ENCODE measurements at places on chromosomes 5 and 9. TPM values are rescaled to one million over a fixed set of nuclear protein-coding genes. Genes with fewer than 3 reads are reported as not detected.

The PRSS3 gene
- total RNA-seq: 2.1 TPM

The KLHL3 gene
- 15.5 TPM for total RNA-seq

The FAM221B gene
- total RNA-seq: not detected

The KIAA0825 gene
- 13.1 TPM for total RNA-seq

The PCDHB13 gene
- total RNA-seq: 4.4 TPM

The DMRT2 gene
- total RNA-seq: 19.1 TPM

The ACTL7B gene
- not detected for total RNA-seq

The IFNB1 gene
- not detected for total RNA-seq

The EIF4EBP3 gene
- total RNA-seq: not detected

The SHOC1 gene
- total RNA-seq: not detected

The ADAMTS13 gene
- total RNA-seq: 4.2 TPM

The LHX3 gene
- not detected for total RNA-seq

The SLC6A7 gene
- not detected for total RNA-seq

The RLN1 gene
- total RNA-seq: not detected

The FABP6 gene
- not detected for total RNA-seq

The CDO1 gene
- 16.8 TPM for total RNA-seq

The EPB41L4A gene
- total RNA-seq: 9.7 TPM

The HMGXB3 gene
- total RNA-seq: 22.7 TPM

The FAM151B gene
- 9.8 TPM for total RNA-seq

The GABBR2 gene
- 0.41 TPM for total RNA-seq

The CENPK gene
- 12.4 TPM for total RNA-seq

The KIF20A gene
- 24.8 TPM for total RNA-seq

All from tongue (tissue), 3 donors.